Articular chondrocyte of knee joint (primary cell): ENCODE measurements at places on chromosomes 3 and 15. TPM values are rescaled to one million over a fixed set of nuclear protein-coding genes. Genes with fewer than 3 reads are reported as not detected.

CCR8 gene
- total RNA-seq, result not detected in 2 replicates

MAP1A gene
- total RNA-seq, result 124 and 126 TPM in 2 replicates

KBTBD8 gene
- 7.3 and 11.3 TPM in 2 replicates for total RNA-seq

ZBED2 gene
- total RNA-seq, result not detected in 2 replicates

ALPK3 gene
- 0.78 and 2.8 TPM in 2 replicates for total RNA-seq

MORC1 gene
- not detected in 2 replicates for total RNA-seq

VGLL3 gene
- 10.3 and 15.7 TPM in 2 replicates for total RNA-seq

FHIT gene
- total RNA-seq, result 3.7 and 5.4 TPM in 2 replicates

CIP2A gene
- total RNA-seq, result 13.1 and 17.2 TPM in 2 replicates

OR5K2 gene
- not detected in 2 replicates for total RNA-seq

HRG gene
- total RNA-seq, result not detected in 2 replicates

DLL4 gene
- total RNA-seq, result 0.11 TPM in 1 of 2 replicates, not detected in the other

CDCP1 gene
- total RNA-seq, result 1.2 and 1.4 TPM in 2 replicates

C3orf22 gene
- not detected in 2 replicates for total RNA-seq

GTF2E1 gene
- 10.6 and 12.4 TPM in 2 replicates for total RNA-seq

B3GALNT1 gene
- 34.0 and 53.1 TPM in 2 replicates for total RNA-seq

ITIH3 gene
- 0.11 and 0.39 TPM in 2 replicates for total RNA-seq

VPS39 gene
- total RNA-seq, result 76.2 and 83.9 TPM in 2 replicates

CPNE9 gene
- not detected in 2 replicates for total RNA-seq

GRAMD2A gene
- total RNA-seq, result 0.54 and 1.0 TPM in 2 replicates

GRK7 gene
- total RNA-seq, result not detected in 2 replicates

IGSF11 gene
- total RNA-seq, result 0.11 TPM in 1 of 2 replicates, not detected in the other

FBXO40 gene
- not detected in 2 replicates for total RNA-seq

SLC12A1 gene
- not detected in 2 replicates for total RNA-seq

CLRN1 gene
- not detected in 2 replicates for total RNA-seq

SLC22A13 gene
- 0.86 and 1.0 TPM in 2 replicates for total RNA-seq

ZPLD1 gene
- 0.22 and 0.26 TPM in 2 replicates for total RNA-seq

PRSS50 gene
- total RNA-seq, result under 0.01 TPM in 1 of 2 replicates, not detected in the other

TMF1 gene
- 61.0 and 136 TPM in 2 replicates for total RNA-seq

CTXN2 gene
- not detected in 2 replicates for total RNA-seq

PRTG gene
- total RNA-seq, result 3.0 and 3.4 TPM in 2 replicates

CD200 gene
- total RNA-seq, result not detected in 2 replicates

NEK10 gene
- 29.4 and 50.3 TPM in 2 replicates for total RNA-seq

SLC28A2 gene
- total RNA-seq, result not detected in 2 replicates

SLC38A3 gene
- total RNA-seq, result 0.11 and 0.39 TPM in 2 replicates

SSUH2 gene
- total RNA-seq, result 0.11 TPM in 1 of 2 replicates, not detected in the other

LRRK1 gene
- total RNA-seq, result 15.5 and 16.2 TPM in 2 replicates

GNAT1 gene
- total RNA-seq, result not detected in 2 replicates

MEX3B gene
- 1.3 and 3.1 TPM in 2 replicates for total RNA-seq

SERPINI2 gene
- total RNA-seq, result not detected in 2 replicates

ADPRH gene
- 3.5 and 6.2 TPM in 2 replicates for total RNA-seq

GOLGA6B gene
- not detected in 2 replicates for total RNA-seq
